ENCODE measurements at places on chromosomes 3 and 15.

GRCh38 chr3:123571973-123572365 is 12.9 kb downstream of the HACD2 start:
- DNase-seq = no peak

- DNase-seq = no peak
Observed at GRCh38 chr3:113268311-113268710, 57.0 kb downstream of the BOC start.

- DNase-seq = no peak
Observed at GRCh38 chr3:191808073-191808472, 347.1 kb downstream of the PYDC2 start.

DNA sequence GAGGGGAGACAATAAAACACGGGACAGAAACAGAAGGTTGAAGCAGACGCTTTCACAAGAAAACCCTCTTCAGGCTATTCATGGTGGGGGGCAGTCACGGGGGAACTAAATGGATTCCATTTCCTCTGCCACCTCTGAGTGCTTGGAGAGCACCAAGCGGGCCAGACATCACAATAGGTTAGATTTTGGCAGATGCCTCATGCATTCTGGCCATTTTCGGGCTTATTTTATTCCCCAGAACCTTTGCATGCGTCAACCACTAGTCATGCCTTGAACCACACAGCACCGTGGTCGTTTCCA is 82.2 kb downstream of the RORA start:
- DNase-seq = no peak

GRCh38 chr15:67838789-67839332 is 984 bp downstream of the RNU6-1 start:
- DNase-seq = no peak

- DNase-seq = no peak
Observed at GRCh38 chr3:128518587-128519490, 25.8 kb upstream of the GATA2 start.

DNA sequence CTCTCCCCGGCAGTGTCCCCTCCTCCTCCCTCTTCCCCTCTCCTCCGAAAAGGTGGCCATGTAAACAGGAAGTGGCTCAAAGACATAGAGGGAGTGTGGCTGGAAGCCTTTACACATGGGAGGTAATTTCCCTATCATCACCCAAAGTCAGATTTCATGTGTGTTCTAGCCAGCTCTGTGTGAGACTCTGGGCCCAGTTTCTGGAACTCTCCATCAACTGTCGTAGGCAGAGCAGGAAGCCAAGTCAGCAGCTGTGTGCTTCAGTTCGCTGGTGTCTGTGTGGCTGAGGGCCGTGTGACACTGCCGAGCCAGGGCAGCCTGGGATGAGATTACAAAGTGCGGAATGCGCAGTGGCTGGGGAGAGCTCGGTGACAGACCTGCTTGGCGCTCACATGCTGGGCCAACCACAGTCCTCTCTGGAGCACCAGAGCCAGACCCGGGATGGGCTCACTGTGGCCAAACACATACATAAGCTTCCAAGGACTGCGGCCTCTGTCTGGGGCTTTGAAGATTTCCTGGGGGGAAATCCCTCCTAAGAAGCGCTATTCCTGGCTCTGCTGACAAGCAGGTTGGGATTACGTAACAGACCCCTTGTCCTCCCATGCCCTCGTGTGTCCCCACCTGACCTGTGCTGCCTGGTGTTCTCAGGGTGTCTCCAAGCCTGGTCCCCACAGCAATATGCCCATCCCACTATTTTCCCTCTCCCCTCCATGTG is 50.7 kb downstream of the UMPS start:
- DNase-seq = no peak

DNA sequence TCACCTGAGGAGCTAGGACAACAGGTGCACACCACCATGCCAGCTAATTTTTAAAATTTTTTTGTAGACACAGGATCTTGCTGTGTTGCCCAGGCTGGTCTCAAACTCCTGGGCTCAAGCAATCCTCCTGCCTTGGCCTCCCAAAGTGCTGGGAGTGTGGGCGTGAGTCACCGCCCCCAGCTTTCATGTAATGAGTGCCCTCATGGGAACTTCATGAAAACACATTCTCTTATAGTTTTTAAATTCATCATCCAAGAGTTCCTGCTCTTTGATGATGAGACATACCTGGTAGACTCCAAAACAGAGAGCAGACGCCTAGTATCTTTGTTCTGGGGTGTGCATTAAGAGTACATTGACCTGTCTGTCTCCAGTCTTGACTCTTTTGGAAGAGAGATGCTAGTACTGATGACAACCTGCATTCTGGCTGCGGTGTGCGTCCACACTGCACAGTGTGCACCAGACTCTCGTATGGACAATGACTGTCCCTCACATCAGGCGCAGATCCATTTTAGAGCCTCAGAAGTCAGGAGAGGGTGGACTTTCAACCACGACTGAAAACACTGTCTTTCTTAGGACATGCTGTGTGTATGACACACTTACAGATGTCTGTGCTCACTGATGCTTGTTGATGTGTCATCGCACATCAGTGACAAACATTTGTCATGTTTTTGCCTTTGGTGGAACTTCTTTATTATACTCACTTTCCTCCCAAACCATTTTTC is 2.0 kb downstream of the NRROS start:
- peak; percentile 28 for DNase-seq

DNA sequence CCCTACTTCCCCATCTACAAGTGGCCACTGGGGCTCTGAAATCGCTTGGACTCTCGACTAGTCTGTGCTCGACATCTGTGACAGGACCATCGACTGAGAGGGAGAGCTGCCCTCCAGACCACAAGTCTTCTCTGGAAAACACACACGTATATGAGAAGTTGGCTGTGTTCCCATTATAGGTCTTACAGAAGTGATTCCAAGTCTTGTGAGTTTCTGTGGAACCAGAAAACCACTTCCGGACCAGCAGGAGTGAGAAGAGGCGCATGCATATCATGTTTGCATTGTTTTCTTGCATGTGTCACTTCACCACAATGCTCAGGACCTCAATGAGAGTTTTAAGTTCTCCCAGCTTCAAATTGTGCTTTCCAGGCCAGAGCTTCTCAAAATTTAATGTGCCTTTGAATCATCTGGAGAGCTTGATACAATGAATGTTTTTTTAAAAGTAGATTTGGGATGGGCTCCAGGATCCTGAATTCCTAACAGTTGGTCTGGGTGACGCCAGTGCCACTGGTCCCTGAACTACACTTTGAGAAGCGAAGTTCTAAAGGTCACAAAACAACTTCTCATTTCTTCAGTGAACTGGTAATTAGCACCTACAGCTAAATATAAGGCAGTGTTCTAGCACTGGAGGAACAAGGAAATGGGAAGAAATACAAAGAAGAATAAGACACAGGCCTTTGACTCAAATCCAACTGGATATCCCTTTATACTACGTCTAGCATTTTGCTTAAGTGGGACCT is 15.7 kb downstream of the LIPC start:
- no peak for DNase-seq

- no peak for DNase-seq
Observed at GRCh38 chr15:100711516-100712021, 109.2 kb downstream of the ASB7 start.

DNA sequence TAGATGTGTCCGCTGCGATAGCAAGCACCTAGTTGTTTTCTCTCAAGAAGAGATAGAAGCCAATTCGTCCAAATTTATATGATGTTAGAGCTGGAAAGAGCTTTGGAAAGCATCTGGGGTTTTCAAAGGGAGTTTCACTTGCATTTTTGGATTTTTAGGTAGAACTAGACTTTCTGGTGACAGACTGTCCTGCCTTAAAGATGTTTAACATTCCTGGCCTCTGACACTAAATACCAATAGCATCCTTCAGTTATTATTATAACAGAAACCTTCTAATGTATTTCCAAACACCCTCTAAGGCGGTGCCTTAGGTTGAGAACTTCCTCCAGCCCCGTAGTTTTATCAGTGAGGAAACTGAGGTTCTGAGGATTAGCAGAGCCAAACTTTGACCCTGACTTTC is 305.3 kb downstream of the SATB1 start:
- DNase-seq = no peak

GRCh38 chr3:1183320-1184048 is 90.7 kb downstream of the CNTN6 start:
- no peak for DNase-seq

DNA sequence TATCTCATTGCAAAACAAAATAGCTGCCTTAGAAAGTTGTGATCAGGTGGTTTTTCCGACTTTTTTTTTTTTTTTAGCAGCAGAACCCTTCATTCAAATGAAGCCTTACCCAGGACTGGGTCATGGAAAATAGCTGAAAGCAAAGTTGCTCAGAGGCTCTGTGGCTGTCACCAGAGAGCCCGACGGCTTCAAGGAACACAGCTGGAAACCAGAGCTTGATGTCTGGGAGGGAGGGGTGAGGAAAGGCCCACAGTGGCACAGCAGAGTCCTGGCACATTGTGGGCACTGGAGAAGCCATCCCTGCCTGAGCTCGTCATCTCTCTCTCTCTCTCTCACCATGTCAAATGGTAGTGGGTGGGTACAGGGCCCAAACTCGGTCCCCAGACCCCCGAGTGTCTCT is 77.5 kb downstream of the RPN1 start:
- DNase-seq = no peak

- DNase-seq = peak; percentile 68
Observed at GRCh38 chr15:60397772-60398445, at the start of gene ANXA2. Gene ANXA2 (minus strand): TSS chr15:60397986. CDS start chr15:60386075, 11,911 bp downstream.

DNA sequence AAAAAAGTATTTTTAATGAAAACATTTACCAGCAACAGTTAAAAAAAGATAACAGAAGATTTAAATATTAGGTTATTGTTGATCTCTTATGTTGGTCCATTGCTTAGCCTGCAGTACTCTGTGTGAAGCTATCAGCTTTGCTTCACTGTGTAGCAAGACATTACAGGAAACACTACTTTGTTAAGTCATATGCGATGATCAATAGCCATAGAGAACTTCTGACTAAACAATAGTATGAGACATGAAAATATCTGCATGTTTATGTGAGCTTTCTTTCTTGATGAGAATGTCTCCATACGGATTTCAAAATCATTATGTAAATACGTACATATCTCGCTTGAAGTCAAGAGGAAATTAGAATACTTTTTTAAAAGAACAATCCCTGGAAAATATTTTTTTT is 27.0 kb upstream of the CAPN3 start:
- no peak for DNase-seq

DNA sequence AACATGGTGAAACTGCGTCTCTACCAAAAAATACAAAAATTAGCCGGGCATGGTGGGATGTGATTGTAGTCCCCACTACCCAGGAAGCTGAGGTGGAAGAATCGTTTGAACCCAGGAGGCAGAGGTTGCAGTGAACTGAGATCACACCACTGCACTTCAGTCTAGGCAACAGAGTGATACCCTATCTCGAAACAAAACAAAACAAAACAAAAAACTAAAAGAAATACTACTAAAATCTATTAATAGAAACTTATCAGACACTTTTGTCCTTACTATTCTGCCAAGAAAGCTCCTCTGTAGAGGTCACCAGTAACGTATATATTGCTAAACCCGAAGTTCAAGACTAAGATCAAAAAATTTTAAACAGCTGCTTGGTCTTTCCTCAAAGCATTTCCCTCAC is 67.1 kb downstream of the SMARCC1 start:
- DNase-seq = no peak

DNA sequence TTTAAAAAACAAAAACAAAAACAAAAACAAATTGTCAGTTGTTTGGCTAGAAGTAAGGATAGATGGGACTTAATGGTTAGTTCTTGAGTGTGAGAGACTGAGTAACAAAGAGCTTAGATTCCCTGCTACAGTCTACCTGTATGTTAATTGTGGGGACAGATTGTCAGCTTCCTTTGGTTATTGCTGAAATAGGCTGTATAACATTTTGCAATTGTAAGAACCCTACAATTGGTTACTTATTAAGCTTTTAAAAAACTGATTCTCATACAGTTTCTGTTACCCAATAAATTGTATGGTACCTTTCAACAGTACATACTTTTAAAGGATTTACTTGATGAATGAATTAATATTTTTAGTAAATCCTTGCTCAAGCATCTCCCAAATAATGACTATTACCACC is 35.3 kb downstream of the CLASP2 start:
- no peak for DNase-seq

DNA sequence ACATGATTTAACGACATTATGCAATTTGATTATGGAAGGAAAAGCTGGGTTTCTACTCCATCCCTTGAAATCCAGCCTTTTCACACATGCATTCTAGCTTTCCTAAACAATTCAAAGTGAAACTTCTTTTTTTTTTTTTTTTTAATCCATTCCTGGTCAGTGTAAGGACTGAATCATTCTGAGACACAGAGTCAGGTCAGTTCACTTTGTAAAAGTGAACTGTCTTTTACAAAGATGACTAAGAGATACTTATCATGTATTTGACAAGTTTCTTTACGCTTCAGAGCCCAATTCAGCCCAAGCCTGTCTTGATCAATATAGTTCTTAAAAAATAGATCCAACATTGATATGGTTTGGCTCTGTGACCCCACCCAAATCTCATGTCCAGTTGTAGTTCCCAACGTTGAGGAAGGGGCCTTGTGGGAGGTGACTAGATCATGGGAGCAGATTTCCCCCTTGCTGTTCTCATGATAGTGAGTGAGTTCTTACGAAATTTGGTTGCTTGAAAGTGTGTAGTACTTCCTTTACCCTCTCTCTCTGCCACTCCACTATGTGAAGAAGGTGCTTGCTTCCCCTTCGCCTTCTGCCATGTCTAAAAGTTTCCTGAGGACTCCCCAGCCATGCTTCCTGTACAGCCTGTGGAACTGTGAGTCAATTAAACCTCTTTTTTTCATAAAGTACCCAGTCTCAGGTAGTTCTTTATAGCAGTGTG is 345.6 kb upstream of the THBS1 start:
- no peak for DNase-seq

- no peak for DNase-seq
Observed at GRCh38 chr15:76753131-76753530, 152.0 kb downstream of the SCAPER start.

- DNase-seq = no peak
Observed at GRCh38 chr3:14117468-14118399, 6.9 kb downstream of the CHCHD4 start.

GRCh38 chr3:52299247-52299878 is 11.7 kb downstream of the GLYCTK start:
- no peak for DNase-seq

DNA sequence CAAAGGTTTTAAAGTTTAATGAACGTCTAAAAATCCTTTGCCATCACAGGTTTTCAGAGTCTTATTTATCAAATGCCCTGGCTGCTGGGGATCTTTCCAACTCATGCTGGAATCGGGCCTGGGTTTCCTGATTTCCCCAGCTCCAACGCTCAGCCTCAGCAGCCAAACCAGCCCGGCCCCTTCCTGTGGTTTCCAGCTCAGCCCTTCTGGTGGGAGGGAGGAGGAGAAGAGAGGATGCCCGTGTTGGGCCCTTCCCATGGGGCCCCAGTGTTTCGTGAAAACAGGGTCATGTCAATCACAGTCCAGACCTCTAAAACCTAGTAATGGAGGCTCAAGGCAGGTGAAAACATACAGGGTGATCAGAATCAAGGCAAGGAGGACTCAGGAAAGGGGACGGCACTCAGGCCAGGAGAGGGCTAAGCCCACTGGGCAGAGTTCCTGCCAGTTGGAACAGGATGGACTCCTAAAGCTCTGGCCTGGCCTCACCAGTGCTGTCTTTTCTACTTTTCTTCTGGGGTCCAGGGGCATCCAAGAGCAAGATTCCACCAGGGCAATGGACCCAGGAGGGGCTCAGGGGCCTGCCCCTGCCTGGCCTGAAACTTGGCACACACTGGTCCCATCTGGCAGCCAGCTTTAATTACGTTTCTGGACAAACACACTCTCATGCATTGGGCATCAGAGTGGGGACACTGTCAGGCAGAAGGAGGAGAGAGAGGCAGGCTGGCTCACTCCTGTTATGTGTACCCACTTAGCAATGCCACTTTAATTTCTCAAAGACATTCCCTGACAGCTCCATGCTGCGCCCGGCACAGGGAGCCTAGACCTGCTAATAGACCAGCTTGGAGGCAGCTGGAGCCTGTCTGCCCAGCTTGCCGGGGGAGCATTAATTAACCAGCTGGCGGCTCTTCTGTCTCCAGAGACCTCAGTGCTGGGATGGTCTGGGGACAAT is 194.6 kb downstream of the FAM43A start:
- DNase-seq = no peak
